ENCODE measurements at places on chromosomes 6 and 20. TPM values are rescaled to one million over a fixed set of nuclear protein-coding genes. Genes with fewer than 3 reads are reported as not detected.

PRSS35 gene
- total RNA-seq: not detected

WFDC5 gene
- total RNA-seq: 0.63 TPM

PBOV1 gene
- total RNA-seq: not detected

SLC17A3 gene
- total RNA-seq: 0.96 TPM

ID1 gene
- 0.48 TPM for total RNA-seq

DZANK1 gene
- total RNA-seq: 1.5 TPM

SAMD3 gene
- total RNA-seq: 70.5 TPM

IFNGR1 gene
- 28.9 TPM for total RNA-seq

DNA sequence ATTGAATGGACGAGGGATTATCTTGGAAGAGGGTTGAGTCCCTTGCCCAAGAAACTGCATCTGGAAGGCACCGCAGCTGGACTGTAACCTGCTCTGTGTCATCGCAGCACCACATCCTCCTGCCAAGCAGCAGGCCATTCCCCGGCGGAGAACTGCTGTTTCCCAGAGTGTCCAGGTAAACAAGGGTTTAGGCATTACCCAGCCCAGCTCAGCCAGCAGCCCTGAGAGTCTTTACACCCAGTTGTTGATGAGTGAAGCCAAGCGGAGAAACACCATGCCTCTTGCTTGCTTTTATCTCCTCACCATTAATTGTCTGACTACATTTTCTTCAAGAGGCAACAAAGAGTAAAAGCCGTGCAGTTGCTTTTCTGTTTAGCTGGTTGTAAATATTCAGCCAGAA is 104.1 kb downstream of the CDH4 start:
- no peak for DNase-seq

DNA sequence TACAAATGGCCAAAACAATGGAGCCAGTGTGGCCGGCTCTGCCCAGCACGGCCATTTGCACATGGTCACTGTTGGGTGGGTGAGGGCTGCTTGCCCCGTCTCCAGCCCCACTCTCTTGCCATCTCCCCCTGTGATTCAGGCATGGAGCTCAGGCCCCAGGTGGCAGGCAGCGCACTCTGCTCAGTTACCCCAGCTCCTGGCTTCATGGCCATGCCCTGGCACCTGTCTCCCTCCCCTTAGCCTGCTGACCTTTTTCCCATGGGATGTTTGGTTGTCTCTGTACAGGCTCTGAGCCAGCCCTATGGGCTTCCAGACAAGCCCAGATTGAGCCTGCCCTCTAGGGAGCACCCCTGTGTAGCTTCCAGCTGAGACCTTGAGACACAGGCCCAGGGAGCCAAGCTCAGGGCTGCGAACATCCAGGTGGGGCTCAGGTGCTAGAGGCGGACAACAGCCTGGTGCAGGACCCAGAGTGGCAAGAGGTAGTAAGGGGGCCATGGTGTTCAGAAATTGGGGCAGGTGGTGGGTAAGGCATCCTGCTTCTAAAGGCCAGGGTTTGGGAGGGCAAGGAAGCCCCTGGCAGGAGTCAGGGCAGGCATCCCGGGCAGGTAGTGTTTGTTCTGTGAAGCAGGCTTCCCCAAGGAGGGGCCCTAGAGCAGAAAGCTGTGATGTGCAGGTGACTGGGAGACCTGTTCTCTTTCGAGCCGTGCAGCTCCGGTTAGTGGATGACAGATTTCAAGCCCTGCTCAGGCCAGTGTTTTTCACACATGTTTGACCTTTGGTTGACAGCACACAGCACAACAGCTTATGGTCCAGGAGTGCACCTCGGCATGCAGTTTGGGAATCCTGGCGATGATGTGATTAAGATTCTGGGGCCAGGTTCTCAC is 17.7 kb downstream of the SYNJ2 start:
- DNase-seq: no peak

DNA sequence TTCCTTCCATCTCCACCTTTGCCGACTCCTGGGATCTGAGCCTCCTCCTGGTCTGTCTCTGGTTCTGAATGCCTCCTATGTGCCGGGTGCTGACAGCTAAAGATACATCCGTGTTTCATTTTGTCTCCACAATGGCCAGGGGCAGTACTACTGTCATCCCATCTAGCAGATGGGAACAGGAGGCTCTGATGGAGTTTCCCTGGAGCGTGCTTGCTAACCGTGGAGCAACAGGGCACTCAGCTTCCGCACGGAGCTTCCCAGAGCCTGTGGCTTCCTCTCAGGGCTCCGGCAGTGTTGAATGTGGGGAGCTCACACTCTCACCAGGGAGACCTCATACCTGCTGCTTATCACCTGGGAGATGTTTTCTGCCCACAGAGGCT is 11.9 kb upstream of the NPBWR2 start:
- no peak for DNase-seq

GRCh38 chr20:24958506-24959385 is 9.7 kb downstream of the CST7 start:
- peak; percentile 13 for DNase-seq

DNA sequence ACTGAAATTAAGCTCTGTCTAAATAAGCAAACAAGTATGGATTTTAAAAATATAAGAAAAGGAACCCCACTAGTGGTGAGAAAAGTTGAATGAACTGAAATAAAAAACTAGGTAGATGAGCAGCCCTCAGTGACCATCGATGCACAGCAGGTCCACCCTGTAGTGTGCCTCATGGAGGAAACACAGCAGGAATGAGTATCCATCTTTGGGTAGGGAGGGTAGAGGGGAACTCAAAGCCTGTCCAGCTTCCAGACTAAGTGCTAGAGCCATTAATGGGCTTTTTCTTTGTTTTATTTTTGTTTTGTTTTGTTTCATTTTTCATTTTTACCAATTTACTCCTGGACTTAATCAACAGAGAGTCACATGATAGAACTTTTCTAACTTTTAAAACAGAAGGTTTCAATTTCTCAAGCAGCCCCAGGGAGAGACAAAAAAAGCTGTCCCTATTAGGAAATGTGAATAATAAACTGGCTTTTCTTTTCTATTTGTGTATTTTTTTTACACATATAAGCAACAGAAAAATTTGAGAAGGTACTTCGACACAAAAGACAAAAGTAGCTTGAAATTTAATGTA is 700.6 kb downstream of the HACE1 start:
- DNase-seq: no peak

GRCh38 chr20:6921717-6922386 is 154.4 kb downstream of the BMP2 start:
- no peak for DNase-seq

DNA sequence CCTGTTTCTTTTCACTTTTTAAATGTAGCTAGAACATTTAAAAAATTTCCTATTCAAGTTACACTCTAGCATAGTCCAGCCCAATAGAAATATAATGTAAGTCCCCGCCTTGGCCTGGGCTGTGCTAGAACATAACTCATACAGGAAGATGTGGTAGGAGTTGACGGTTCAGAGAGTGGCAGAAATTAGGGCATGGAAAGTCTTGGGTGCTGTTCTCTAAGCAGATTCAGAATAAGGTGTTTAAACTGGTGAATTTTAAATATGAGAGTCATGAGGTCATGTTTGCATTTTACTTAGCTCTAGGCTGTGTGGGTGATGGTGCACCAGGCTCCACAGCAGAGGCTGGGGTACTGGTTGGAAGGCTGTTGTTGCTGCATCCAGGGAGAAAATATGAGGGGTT is 256.5 kb downstream of the FARS2 start:
- peak; percentile 62 for DNase-seq

DNA sequence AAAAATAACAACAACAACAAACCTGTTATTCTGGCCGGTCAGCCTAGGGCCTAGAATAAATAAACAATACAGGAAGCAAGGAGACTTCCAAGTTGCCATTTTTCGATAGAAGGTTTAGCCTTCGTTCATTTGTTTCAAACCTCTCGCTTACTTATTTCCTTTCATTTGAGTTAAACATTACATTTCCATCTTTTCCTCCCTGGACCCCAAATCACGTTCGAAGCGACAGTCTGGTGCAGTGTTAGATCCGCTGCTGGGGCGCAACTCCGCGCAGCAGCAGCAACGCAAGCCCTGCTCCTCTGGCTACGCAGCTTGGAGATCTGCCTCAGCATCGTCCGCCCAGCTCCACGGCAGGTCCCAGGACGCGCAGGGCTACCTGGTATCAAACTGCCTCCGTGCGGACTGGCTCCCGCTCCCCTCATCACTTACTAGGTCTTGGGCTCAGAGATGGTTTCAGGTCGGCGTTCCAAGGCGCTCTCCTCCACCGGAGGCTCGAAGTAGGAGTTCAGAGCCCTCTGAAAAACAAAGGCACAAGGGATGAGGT is 530 bp downstream of the TDP2 start:
- DNase-seq: no peak

GRCh38 chr6:54697424-54697823 is 149.1 kb upstream of the FAM83B start:
- DNase-seq: no peak

DNA sequence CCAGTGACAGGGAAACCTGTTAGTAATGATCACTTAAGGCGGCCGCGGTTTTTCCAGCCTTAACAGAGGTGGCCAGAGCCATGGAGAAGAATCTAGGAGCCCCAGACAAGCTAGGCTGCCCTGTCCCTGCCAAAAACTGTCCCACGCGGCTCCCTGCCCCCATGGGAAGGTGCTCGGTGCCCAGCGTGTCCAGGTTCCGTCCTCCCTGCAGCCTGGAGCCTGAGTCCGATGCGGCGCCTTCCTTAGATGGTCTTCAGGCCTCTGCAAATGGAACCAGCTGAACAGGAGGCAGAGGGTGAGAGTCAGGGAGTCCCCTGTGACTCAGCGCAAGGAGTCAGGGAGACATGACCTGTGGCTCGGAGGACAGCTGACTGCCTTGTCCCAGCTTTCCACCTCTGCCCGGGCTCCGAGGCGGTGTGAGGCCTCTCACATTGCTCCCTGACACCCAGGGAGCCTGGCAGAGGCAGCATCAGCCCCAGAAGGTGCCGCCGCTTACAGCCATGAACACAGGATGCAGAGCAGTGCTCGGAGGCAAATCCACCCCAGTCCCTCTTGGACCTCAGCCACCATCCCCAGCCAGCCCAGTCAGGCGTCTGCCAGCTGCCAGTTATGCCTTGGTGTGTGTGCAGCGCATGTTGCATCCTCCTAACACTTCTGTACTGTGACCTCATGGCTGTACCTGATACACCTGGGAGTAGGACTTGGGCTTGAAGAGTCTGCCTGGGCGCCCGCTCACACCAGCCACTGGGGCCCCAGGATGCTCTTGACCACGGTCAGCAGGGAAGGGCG is 377.7 kb downstream of the CDH4 start:
- no peak for DNase-seq

GRCh38 chr20:46786566-46786965 is 77.1 kb downstream of the SLC2A10 start:
- no peak for DNase-seq

- DNase-seq: no peak
Measured at GRCh38 chr6:357261-357790, 34.2 kb upstream of the IRF4 start.

- DNase-seq: no peak
Measured at GRCh38 chr6:71396410-71396801, 107.8 kb downstream of the OGFRL1 start.

DNA sequence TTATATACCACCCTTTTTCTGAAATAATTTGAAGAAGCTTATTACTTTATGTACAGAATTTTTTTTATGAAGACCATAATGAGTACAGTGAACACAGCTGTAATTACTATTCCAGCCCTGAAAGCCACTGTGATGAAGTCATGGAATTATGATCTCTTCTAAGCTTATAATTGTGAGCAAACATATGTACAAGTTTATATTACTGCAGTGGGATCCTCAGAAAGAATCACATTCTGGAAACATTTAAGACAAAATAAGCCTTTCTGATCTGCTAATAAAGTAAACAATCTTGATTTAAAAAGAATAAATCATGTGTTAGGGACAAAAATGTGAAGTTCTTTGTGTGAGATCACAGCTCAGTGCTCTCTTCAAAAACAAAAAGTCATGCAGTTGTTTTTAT is 560.4 kb downstream of the CD109 start:
- DNase-seq: no peak

GRCh38 chr6:108952776-108953486 is 104.7 kb downstream of the ARMC2 start:
- DNase-seq: no peak

- no peak for DNase-seq
Measured at GRCh38 chr6:10136636-10137035, 278.2 kb downstream of the TFAP2A start.

- no peak for DNase-seq
Measured at GRCh38 chr6:16947375-16948015, 154.4 kb upstream of the STMND1 start.

DNA sequence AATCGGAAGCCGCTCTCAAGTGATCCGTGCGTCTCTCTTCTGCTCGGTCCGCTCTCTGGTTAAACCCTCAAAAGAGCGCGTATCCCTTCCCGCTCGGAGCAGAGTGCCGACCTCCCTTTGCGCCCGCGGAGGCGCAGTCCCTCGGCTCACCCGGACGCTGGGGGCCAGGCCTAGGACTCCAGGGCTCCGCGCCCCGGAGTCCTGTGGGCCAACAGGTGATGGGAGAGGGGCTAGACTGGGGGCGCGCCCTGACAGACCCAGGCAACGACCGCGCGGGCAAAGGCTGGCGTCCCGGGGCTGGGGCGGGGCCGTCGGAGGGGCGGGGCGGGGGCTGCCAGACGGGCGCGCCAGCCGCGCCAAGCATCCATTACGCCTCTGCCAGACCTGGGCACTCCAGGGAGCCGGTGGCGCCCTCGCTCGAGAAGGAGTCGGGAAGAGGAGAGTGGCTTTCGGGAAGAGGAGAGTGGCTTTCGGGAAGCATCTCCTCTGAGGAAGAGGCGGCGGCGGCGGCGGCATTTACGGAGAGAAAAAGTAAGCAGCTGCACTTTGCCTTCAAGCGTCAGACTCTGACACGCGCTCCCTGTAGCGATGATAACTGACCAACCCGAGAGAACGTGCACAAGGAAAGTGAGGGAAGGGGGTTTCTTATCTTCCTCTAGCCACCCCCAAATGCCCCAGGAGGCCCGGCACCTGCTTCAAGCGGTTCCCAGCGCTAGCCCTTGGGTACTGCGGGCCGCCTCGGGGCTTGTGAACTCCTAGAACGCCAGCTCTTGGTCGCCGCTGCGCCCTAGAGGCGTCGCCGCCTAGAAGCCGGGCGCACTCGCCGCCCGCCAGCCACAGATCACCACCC is 2.6 kb downstream of the EPHA7 start:
- no peak for DNase-seq

GRCh38 chr6:116405138-116405537 is 34.4 kb downstream of the DSE start:
- no peak for DNase-seq
